Sciatic nerve (tissue), 2 donors: ENCODE measurements at places on chromosomes 16 and 17. TPM values are rescaled to one million over a fixed set of nuclear protein-coding genes. Genes with fewer than 3 reads are reported as not detected.
A peak's percentile ranks its signal among the peaks of the same experiment; 100 is the strongest.

DNA sequence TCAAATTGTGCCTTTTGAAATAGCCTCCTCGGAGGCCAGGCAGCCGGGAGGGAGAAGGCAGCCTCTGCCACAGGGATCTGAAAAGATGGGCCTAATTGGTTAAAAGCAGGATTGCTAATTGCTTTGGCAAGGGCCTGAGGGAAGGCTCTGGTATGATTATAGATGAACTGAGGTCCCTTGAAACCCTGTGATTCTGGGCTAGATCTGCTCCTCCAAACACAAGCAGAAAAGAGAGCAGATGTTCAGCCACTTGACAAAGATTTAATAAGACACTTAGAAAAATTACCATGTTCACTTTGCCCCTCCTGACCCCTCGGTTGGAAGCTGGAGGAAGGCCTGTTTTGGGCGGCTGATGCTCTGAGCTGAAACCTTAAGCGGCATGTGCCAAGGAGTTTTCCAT is 209.5 kb upstream of the MPHOSPH6 start:
- no peak for DNase-seq

DNA sequence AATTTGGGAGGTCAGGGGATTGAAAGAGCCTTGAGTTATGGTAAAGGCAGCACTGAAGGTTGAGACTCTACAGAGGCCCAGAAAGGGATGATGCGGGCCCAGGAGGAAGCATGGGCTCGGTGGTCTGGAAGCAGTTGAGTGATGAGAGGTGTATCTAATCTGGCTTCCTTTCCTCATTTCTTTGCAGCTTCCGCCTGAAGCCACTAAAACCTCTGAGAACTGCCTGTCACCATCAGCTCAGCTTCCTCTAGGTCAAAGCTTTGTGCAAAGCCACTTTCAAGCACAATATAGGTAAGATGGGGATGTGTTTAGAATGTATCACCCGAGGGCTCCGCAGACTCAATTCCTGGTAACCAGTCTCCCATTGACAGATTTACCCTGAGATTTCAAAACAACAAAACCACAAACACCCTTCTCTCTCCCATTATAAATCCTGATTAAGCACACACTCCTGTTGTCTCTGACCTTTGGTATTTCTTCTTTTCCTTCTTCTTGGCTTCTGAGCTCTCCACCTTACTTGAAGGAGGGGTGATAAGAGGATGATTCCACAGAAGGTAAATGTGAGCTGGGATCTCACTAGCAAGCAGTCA is 21.2 kb downstream of the USP43 start:
- no peak for DNase-seq

DNA sequence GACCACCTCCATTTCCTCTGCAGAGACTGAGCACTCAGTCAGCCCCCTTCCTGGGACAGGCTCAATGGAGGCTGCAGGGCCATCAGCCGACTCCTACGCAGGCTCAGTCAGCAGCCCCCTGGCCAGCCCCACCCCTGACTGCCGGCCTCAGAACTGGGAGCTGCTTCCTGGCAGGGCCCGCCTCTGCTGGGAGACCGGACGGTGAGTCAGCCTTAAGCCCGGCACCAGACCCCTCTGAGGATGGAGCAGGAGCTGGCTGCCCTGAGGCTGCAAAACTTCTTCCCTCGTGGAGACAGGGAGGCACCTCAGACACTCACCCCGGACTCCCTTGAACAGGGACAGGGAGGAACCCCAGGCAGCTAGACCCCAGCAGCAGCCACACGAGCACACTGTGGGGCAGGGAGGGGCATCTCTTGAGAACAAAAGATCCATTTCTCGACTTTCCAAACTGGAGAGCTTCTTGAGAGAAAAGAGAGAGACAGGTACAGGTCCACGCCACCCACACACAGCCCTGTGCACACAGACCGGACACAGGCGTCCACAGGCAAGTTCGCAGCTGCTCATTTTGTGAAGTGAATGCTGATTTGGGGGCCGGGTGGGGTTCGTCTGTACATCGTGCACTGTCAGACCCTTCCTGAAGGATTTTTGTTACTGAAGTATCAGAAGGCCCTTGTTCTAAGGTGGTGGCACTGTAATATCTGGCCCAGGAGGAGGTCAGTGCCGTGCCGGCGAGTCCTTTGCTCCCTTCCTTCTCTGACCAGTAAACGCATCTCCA is 1.3 kb upstream of the TUBB3 start:
- no peak for DNase-seq

- DNase-seq: no peak
Measured at GRCh38 chr16:1456951-1457350, 12.6 kb upstream of the CCDC154 start.

The SDR42E2 gene
- not detected for total RNA-seq

DNA sequence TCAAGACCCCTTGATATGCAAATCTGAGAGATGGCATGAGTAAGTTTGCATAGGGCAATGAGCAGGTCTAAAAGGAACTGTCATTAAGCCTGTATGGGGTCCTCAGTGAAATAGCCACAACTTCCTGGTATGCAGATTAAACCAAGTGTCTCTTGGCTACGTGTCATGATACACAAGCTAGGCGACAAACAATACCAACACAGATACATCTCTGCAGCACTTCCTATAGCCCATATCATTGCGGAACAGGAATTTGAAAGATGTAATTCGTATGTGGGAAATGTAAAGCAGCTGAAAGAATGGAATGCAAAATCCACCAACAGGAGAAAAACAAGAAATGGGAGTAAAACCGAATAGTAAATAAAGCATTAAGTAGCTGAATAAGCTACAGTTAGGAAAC is 12.9 kb downstream of the PRSS22 start:
- DNase-seq: no peak

The KCTD5 gene
- 18.2 TPM for total RNA-seq

The DDX52 gene
- 17.5 TPM for total RNA-seq

DNA sequence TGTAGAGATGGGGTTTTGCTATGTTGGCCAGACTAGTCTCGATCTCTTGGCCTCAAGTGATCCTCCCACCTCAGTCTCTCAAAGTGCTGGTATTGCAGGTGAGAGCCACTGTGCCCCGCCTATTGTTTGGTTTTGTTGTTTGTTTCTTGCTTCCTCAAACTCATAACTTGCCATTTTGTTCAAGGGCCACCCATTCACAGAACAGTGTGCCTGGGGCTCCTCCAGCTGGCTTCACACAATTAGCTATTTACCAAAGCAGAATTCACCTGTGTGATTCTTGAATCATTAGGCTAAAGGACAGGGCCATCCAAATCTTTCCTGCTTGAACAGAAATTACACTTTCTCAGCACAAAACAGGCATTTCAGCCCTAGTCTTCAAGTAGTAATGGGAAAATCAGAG is 7.2 kb downstream of the ABHD15 start:
- DNase-seq: peak; percentile 9

The HELZ gene
- 86.0 TPM for total RNA-seq

DNA sequence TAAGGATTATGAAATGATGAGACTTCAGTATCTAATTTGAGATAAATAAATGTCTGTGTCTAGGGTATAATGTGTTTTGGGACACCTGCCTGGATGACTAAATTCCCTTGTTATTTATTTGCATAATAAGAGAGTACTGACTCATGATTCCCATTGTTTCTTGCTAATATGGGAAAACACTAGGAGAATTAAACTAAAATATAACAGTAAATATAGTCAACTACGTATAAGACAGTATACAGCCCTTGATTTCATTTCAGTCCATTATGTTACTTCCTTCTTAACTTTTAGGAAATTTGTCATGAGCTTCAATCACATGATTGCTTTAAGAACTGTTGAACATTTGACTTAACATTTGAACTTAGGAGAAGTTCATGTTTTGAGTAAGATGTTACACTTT is 62.4 kb downstream of the VMP1 start:
- DNase-seq: no peak

- no peak for DNase-seq
Measured at GRCh38 chr16:9154567-9155410, 63.3 kb downstream of the HAPSTR1 start.

GRCh38 chr17:18971801-18972200 is 19.8 kb downstream of the SLC5A10 start:
- no peak for DNase-seq

- no peak for DNase-seq
Measured at GRCh38 chr17:49777563-49777962, 10.9 kb upstream of the KAT7 start.

DNA sequence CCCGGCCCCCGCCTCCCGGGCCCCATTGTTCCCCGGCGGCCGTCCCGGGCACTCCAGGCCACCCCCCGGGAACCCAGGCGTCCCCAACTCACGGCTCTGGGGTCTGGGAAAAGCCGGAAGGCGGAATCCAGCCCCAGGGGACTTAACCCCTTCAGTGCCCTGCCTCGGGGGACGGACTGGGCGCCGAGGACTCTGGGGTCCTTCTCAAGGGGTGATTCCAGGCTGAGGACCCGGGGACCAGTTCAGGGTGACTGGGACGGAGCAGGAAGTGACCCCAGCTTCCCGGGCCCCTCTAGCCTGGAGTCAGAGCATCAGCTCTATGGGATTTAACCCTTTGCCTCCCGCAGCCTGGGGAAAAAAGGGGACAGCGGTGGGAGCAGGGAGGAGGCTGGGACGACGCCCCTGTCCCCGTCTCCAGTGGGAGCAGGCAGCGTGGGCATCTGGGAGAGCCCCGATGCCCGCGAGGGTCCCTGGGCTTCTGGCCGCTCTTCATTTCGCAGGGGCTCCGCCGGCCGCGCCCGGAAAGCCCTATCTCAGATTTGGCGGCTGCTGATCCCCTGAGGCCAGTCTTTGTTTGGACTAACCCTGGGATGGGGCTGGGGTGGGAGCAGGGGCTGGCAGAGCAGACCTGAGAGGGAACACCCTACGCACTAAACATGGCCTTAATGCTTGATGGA is at the start of gene ZNF629:
ZNF629 (minus strand) TSS at position 270 of the 677 bp plus-strand sequence. CDS start 2,723 bp downstream, outside the sequence.
- peak; percentile 84 for DNase-seq

DNA sequence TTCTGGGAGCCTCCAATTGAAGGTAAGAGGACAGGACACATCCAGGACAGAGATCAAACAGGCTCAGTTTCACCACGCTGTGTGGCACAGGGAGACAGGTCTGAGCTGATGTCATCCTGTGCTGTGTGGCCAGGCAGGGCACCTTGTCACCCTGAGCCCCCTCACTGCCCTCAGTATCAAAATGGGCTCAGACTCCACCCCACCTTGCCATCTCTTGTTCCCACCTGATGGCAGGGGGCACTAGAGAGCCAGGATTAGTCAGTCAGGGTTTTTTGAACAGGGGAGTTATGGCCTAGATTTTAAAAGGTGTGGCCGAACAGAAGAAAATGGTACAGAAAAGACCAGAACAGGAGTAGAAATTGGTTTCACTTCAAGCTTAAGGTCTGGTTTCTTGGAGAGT is 2.6 kb downstream of the KAT2A start:
- DNase-seq: no peak

DNA sequence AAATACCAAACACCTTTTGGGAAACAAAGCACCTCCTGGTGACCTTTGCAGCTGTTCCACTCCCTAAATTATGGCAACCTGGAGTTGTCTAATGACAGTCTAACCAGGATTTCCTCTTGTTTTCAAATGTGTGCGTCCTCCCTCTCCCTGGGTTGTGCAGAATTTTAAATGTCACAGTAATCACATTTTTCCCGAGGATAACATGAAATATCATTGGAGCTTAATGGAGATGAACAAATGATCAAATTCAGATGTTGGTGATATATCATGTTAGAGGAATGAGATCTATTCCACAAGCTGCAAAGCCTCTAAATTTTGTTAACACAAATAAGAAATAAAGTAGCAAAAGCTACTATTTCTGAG is 86.9 kb upstream of the HLF start:
- no peak for DNase-seq

DNA sequence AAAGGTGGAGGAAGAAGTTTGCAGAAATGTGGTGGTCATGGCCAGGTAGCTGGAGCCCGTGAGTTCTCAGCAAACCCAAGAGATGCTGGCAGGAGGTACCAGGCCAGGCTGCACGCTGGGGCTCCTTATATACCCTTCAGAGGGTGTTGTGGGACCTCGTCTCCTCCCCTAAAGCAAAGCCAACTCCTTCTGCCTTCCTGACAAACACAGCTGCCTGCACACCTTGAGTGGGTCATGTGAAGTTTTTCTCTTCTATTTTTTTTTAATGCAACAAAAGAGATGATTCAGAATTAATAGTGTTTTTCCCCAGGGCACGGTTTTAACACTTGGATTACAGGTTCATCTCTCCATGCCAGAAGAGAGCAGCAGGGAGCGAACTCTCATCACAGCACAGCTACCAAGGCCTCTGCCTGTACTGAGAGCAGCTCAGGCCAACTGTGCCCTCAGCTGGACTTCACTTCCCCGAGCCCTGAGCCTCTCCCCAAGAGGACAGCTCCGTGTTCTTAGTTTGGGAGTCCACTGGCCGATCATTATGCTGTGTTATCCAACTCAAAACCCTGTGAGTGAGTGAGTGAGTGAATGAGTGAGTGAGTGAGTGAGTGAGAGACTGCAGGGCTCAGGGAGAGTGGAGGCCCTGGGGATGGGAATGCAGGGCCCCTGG is at the start of gene KRT15:
KRT15 (minus strand) TSS at position 102 of the 661 bp plus-strand sequence; CDS start at position 39, 63 bp downstream.
- DNase-seq: no peak

DNA sequence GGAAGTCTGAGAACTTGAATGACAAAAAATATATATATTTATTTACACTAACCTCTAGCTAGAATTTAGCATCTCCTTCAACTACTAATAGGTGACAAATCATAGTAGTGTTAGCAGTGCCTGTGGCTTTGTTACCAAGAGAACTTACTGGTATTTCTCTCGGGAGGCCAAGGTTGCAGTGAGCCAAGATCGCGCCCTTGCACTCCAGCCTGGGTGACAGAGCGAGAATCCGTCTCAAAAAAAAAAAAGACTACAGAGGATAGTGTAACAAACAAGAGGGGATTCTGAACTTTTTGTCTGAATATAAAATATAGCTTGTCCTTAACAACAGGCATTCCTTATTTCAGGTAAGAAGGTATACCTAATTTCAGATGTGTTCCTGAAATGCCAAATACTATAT is 1.3 kb upstream of the SUZ12 start:
- no peak for DNase-seq

- no peak for DNase-seq
Measured at GRCh38 chr16:75204410-75204758, 2.6 kb downstream of the CTRB2 start.

DNA sequence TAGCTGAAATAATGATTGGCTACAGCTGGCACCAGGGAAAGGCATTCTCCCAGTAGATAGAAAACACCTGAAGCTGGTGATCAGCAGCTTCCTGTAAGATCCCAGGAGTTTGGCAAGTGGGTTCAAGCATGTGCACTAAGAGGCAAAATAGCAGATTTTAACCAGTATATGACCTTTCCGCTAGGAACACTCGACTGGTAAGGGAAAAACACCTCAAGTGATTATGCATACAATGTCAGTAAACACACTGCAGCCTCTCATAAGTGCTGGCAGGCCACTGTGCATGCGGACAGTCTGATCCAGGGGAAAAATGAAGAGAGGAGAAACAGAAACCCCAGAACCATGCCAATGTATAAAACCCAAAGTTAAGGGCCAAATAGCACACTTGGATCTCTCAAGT is 49.0 kb upstream of the HLF start:
- DNase-seq: no peak
